Mesenteric fat pad (tissue), 1 donor: ENCODE measurements at places on chromosomes 12 and 14. TPM values are rescaled to one million over a fixed set of nuclear protein-coding genes. Genes with fewer than 3 reads are reported as not detected.

DNA sequence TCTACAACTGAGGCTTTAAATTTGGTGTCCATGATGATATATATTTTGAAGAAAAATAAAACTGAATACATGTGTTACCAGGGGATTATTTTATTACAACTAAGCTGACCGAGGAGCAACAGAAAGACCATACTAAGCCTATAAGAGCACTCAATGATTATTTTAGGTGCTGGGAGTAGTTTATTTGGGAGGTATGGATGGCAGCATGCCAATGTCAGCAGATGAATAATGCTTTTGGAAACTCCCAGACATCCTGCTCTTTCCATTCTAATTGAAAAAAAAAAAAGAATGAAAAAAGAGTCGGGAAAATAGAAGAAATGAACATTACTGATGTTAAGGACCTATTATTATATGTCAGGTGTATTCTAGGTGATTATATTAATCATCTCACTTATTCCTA, 441.2 kb downstream of the BTG1 start:
- DNase-seq = no peak

DNA sequence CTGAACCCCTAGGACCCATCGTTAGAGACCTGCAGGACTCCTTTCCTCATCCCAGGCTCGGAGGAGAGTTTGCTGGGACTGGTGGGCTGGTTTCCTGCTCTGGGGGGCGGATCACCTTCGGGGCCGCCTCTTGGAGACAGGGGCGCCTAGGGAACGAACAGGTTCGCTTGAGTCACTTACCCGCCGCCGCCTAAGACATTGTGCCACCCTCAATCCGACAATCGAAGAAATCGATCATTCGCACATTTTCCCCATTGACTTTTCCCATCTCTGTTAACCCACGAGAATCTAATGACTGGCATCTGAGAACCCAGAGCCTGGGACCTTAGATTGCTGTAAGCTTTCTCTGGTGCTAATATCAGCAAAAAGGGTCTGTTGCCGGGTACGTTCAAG, 322 bp downstream of the SLC39A9 start:
- DNase-seq = no peak

DNA sequence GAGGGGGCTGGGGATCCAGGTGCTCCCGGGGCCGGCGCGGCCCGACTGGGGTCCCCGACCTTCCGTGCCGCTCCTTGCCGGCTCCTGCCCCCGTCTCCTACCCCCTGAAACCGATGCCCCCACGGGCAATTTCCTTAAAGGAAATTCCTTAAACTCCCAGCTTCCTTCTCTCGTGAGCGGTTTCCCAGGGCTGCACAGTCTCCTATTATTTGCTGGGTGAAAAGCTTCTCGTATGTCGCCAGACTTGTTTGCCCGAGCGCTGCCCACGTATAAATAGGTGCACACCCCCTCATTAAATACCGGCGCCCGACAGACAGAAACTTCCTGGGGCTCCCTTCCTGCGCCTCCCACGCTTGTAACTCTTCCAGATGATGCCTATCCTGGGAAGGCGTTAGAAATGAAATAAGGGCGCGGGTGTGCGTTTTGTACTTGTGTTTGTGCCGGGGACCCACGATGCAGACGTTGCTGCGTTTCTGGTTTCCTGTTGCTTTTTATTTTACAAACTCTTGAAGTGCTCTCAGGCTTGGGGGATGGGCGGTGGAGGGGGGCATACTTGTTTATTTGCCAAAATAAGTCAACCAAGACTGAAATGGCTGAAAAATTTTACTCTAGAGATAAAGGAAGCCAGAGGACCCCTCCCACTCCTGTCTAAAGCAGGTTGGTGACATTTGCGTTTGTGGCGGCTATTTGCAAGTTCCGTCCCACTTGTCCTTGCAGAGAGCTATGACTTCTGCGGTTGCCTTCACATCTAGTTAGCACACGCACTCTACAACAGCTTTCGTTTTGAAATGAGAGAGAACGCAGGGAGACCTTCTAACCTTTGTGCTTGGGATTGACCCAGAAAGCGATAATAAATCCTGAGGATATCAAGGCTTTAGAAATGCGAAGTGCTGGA, 1.0 kb downstream of the HIP1R start:
- no peak for DNase-seq

- DNase-seq = no peak
Measured at GRCh38 chr12:29610473-29611170, 113.1 kb upstream of the OVCH1 start.

- no peak for DNase-seq
Measured at GRCh38 chr12:13198876-13199275, 2.4 kb downstream of the EMP1 start.

TEAD4 gene
- 19.2 TPM for total RNA-seq

GRCh38 chr12:86233126-86233525, 23.1 kb downstream of the MGAT4C start:
- no peak for DNase-seq

CIROP gene
- total RNA-seq = not detected

- DNase-seq = no peak
Measured at GRCh38 chr12:65022960-65023359, 98.1 kb downstream of the WIF1 start.

- DNase-seq = no peak
Measured at GRCh38 chr12:113422030-113422885, at the start of gene SDSL. Gene SDSL, plus strand, starts transcription at chr12:113422380. Its CDS starts 5,603 bp downstream, at chr12:113427983.

OTOGL gene
- not detected for total RNA-seq

DNA sequence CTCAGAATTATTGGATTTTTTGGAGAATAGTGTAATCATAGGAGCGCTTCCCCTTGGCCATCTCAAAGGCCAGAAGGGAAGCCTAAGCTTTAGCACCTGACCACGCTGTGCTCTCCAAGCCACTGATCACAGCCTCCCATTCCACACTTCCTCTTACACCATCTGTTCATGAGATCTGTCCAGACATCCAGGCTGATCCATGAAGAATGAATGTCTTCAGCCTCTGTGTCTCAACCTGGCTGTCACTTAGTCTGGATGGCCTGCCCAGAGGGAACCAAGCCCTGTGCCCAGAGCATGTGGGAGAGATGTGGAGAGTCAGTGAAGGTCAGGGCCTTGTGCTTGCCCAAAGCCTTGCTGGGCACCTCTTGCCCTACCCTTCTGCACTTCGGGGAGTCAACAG, 40.5 kb downstream of the TSPAN11 start:
- DNase-seq = no peak

DNA sequence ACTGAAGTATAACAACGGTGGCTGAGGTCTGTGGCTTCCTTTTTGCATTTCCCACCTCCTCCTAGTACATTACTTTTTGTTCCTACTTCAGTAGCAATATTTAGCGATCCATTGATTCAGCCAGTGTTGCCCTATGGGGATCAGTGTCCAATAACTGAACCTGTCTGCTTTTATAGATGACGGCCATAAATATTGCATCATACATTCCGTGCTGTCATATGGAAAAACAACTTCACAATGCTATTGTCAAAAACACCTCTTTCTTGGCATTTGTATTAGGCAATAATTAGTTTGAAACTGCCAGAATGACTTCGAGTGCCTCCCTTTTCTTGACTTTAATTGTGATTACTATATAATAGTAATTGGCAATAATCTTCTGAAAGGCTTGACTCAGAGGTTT, 149.5 kb downstream of the PRIMA1 start:
- DNase-seq = no peak
